ENCODE measurements at places on chromosomes 11 and 22.

DNA sequence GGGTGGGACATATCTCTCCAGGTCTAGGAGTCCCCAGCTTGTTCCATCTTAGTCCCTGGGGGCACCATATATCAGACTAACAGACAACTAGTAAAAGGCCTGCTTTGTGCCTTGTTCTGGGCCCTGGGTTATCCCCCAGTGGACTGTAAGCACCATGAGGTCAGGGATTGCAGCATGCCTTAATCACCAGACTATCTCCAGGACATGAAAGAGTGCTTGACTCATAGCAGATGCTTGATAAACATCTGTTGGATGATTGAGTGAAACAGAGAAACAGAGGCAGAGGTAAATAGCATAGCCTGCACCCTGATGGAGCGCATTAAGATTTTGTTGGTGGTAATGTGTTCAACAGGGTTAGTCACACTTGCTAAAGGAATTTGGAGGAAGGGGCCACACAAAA lies 94.1 kb downstream of the MICAL2 start:
- DNase-seq, result no peak

GRCh38 chr11:63889344-63889743 lies 27.6 kb downstream of the RCOR2 start:
- no peak for DNase-seq

DNA sequence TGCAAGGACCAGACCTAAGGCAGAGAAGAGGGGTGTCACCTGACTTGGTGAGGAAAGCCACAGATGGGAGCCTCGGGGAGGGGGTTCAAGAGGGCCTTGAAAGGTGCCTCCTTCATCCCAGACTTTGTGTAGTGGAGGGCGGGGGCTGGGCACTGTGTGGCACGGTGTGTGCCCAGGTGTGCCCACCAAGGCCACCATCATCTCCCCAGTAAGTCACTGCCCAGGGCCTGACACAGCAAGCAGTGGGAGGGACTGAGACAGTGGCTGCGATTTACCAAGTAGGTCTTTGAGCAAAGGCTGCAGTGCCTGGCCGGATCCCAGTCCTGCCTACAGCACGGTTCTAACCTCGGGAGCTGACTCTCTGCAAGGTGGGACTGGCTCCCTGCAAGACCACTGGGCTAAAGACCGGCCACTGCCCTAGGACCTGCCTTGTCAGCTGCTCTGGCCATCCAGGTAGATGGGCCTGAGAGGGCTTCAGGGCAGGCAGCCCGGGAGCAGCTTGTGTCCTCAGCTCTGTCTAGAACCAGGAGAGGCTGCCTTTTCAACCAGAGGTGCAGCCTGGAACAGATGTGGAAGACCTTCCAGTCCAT lies 1.4 kb downstream of the OSM start:
- no peak for DNase-seq

DNA sequence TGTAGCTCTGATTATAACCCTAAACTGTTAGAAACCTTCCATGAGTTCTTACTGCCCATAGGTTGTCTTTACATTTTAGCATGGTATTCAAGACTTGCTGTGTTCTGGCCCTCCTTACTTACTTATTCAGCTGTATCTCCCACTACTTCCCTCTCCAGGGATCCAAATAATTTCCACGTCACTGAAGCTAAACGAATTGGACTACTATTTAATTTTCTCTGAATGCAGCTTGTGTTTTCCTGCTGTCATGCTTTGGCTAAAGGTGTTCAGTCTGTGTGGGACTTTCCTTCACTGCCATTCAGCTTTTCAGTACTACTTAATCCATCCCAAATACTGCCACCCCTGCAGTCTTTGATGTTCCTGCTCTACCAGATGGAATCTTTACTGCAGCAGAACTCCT lies 88.3 kb downstream of the UVRAG start:
- DNase-seq, result no peak

GRCh38 chr11:132032555-132032954 lies 662.1 kb downstream of the NTM start:
- DNase-seq, result no peak

GRCh38 chr22:39991159-39991860 lies 3.4 kb upstream of the FAM83F start:
- no peak for DNase-seq

- no peak for DNase-seq
Measured at GRCh38 chr11:121082670-121083069, 18.4 kb upstream of the TECTA start.

- DNase-seq, result no peak
Measured at GRCh38 chr11:77748266-77748665, 72.3 kb downstream of the RSF1 start.

GRCh38 chr22:19398206-19398605 lies 33.3 kb downstream of the HIRA start:
- DNase-seq, result no peak

GRCh38 chr22:20957683-20958431 lies 9.2 kb upstream of the AIFM3 start:
- no peak for DNase-seq

- no peak for DNase-seq
Measured at GRCh38 chr11:31492320-31492913, 17.0 kb downstream of the IMMP1L start.

GRCh38 chr11:130449996-130450769 lies 1.7 kb downstream of the ADAMTS15 start:
- no peak for DNase-seq

DNA sequence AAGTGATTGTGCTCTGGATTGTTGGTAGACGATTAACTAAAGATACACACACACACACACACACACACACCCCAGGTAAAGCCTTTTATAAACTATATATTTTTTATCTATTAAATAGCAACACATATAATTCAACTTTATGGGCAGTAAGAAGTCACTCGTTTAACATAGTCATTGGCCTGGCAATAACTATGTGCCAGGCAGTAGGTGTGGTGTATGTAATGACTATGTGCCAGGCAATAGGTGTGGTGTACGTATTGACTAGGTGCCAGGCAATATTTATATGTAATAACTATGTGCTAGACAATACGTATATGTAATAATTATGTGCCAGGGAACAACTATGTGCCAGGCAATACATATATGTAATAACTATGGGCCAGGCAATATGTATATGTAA lies 40.0 kb upstream of the TENM4 start:
- no peak for DNase-seq

DNA sequence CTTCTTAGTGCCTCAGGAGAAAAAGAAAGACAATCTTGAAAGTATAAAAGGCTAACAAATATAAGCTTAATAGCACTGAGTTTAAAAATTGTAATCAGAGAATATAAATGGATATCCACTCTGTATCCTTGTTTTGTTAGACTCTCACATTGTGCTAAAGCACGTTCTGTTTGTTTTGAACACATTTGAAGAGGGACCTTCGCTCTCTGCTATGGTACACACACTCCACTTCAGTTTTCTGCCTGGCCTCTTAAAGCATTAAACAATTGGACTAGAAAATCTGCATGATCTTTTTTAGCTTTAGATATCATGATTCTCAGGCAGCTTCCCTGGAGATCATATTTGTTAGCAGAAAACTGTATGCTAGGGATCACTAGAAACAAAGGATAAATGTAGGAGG lies 40.3 kb upstream of the PGR start:
- no peak for DNase-seq

- DNase-seq, result no peak
Measured at GRCh38 chr22:21101877-21102638, 56.3 kb downstream of the LRRC74B start.

DNA sequence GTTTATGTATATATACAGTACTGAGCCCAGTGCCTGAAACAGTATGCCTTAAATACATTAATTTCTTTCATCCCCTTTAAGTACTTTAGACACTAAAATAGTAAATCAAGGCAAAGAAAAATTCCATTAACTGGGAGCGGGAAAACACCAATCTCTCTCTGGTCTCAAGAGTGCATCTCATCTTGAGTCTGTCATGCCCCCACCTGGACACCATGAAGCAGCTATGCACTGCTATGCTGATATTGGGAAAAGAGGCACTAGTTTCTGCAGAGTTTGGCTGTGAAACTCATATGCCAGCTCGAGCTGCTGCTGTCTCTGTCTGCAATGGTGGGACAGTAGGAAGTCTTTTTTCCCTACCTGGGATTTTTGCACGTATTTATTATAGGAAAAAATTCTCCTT lies 754.4 kb upstream of the RAG2 start:
- no peak for DNase-seq

GRCh38 chr22:21961886-21962654 lies 9.4 kb upstream of the PPM1F start:
- DNase-seq, result no peak

DNA sequence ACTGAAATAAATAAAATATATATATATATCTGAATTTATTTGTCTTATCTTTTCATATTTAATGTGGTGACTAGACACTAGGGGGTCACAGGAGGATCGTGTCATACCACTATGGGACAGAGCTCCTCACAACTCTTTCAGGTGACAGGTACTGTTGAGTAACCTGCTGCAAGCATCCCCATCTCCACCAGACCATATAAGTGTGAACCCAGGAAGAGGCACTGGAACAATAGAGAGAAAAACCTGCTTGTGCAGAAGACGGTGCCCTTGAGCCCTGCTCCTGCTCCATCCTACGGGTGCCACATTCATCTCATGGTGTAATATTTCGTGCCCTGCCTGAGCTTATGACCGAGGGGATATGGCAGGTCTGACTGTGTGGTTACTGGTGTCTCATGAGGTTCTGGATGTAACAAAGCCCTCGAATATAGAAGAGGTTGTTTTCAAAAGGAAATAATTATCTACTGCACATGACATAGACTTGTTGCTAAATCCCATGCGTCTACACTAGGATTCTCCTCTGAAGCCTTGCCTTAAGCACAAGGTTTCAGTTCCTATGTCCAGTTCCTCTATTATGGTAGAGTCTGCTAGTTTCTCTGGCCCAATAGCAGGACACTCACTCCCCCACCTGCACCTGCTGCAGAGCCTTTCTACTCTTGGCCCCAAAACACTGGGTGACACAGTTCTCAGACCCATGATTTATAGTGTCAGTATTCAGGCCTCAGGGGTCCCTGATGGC lies 70.4 kb downstream of the GGTLC2 start:
- no peak for DNase-seq

DNA sequence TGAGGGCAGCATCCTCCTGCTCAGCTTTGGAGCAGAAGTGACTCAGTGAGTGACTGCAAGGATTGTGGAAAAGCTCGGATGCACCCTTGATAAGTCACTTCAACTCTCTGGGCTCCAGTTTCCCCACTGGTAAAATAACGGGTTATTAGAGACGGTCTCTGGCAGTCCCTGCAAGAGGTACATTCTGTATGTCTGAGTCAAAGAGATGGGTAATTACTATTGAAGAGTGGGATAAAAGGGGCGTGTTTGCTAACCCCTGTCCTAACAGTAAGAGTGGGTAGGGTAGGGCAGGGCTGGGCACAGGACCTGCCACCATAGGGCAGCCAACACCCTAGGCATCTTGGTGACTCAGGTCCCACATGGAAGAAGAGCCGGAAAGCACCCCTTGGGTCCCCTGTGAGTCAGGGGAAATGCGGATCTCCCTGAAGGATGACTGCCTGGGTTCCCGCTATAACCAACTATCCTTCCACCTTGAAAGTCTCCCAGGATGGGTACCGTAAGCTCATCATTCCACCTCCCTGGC lies 7.3 kb upstream of the AHNAK start:
- no peak for DNase-seq

- no peak for DNase-seq
Measured at GRCh38 chr11:17063171-17064002, 14.1 kb downstream of the RPS13 start.

DNA sequence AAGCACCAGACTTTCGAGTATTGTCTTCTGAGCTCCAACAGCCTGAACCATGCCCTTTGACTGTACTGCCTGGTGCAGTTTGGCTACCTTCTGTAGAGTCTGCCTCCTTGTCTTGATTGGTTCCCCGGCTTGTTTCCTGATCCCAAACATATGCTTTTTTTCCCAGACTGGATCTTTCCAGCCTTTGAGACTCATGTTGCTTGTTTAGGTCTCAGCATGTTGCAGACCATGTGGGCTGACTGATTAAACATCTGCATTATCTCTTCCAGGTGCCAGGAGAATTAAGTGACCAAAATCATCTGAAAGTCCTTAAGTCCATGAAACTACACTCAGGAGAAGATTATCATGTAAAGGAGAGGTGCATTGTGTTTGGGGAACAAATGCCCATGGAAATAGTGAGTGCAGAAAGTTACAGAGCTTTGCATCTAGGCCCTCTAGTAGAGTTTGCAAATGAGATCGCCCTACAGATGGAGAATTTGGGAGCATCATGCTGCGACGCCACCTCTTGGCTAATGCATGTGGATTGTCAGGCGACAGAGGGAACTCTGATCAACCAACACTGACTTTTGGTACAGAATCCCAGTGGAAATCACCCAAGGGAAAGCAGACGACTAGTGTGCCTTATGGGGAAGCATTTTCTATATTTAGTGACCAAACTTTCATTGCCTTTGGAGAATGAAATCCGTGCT lies 188.8 kb downstream of the BLID start:
- no peak for DNase-seq

DNA sequence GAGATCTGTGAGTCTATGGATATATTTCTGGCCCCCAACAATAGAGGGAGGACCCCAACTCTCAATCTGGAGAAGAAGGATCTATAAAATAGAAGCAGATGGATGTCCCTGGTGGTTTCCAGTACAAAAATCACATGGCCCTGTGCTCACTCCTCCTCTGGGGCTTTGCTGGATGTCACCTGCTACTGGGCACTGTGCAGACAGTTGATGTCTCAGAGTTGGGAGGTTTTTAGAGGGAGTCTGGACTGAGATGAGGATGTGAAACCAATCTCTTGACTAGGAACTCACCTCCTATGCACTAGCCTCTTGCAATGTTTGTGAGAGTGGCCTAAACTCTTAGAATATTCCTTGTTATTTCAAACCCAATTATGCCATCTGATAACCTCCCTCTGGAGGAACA lies 107.2 kb downstream of the SCN3B start:
- no peak for DNase-seq

GRCh38 chr22:18113680-18114394 lies 3.2 kb downstream of the TUBA8 start:
- DNase-seq, result no peak

- no peak for DNase-seq
Measured at GRCh38 chr11:11427542-11427941, 74.5 kb upstream of the CSNK2A3 start.

DNA sequence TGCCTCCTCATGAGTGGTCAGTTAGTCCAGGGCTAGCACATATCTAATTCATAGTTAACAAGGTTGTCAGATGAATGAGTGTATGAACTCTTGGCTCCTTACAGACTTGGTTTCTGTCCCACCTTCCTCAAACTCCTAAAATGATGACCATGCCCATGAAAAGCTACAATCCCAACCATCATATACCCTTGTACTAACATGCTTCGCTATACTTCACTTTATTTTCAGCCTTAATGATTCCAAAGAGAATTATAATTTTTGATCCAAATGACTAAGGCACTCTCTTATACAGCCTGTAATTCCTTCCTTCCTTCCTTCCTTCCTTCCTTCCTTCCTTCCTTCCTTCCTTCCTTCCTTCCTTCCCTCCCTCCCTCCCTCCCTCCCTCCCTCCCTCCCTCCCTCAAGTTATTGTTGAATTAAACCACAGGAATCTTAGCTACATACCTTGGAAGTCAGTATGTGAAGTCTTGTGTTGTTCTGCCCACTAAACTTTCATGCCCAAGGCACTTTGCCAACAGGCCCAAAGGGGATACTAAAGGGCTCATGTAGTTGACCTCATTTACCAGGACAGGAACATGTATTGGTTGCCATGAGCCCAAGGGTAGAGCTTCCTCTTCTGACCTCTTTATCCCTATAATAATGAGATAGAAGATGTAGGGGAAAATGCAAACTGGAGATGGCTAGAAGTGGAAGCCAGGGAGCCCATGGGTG lies 37.4 kb downstream of the CALCA start:
- no peak for DNase-seq

GRCh38 chr11:117217141-117218084 lies 14.5 kb downstream of the PCSK7 start:
- DNase-seq, result no peak

GRCh38 chr11:122933416-122933815 lies 48.2 kb downstream of the BSX start:
- DNase-seq, result no peak

Data from stimulated activated CD8-positive, alpha-beta memory T cell treated with anti-CD3 and anti-CD28 coated beads, Interleukin-7, amount 100 ng/mL, for 1 hour (primary cell).